Activated T-helper 1 cell treated with Interleukin-2 at 50 U/mL for 16 hours (primary cell): ENCODE measurements at places on chromosomes 11 and 22.

DNA sequence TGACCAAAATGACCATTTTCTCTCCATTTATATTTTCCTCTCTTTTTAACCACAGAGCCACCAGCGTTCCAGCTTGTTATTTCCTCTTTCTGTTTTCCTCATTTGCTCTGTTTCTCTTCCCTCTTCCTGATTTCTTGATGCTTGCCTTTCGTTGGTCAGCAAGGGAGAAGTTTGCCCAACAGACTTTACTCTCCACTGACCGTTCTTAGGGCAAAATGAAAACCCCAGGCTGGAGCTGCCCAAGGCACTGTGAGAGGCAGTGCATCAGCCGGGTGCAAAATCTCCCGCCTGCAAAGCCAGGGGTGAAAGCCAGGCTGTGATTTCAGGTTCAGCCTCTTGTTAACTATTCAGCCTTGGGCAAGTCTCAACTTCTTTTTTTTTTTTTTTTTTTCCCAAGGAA, 26.1 kb upstream of the APLP2 start:
- DNase-seq: no peak

DNA sequence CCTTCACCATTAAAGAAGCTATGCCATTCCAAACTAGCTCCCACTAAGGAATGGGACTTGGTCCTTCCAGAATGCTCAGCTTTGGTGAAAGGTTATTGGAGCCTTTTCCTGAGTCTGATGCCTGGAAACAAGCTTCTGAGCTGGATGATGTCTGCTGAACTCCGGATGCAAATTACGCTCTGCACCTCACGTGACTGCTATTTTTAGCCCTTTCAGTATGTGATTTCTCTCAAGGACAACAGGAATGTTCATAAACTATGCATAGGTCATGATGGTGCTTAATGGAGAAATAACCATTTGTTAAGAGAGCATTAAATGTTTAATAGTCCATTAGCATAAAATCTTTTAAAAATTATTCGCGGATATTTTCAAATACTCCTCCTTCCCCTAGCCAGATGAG, 631.4 kb upstream of the KIRREL3 start:
- DNase-seq: no peak

DNA sequence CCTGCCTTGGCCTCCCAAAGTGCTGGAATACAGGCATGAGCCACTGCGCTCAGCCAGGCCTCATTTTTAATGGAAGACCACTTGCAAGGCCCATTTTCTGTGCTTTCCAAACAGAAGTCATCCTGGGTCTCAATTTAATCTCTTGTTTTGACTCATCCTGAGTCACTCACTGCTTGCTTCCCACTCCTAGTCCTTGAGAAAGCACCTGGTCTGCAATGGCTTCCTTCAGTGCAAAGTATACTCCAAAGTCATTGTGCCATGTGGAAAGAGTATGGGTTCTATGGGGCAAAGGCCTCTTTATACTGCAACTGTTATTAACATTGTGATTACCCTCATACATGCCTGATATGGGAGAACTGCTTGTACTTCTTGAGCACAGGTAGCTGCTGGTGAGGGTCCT, 18.3 kb upstream of the SLC5A1 start:
- no peak for DNase-seq

- no peak for DNase-seq
Observed at GRCh38 chr11:56889986-56890385, 98.7 kb upstream of the OR5AK2 start.

DNA sequence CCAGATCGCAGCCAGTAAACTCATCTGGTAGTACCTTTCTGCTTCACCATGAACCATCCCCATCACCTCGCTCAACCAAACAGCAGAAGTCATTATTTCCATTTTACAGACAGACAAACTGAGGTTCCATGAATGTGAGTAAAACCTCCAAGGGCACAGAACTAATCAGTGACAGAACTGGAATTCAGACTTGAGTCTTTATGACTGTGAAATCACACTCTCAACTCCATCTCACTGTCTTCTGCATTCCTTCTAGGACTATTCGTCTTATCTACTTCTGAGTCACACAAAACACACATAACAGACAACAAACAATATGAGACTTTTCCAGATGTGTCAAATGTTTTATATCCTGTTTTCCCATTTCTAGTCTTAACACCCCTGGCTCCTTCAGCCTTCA, 9.3 kb upstream of the NUP50 start:
- no peak for DNase-seq

DNA sequence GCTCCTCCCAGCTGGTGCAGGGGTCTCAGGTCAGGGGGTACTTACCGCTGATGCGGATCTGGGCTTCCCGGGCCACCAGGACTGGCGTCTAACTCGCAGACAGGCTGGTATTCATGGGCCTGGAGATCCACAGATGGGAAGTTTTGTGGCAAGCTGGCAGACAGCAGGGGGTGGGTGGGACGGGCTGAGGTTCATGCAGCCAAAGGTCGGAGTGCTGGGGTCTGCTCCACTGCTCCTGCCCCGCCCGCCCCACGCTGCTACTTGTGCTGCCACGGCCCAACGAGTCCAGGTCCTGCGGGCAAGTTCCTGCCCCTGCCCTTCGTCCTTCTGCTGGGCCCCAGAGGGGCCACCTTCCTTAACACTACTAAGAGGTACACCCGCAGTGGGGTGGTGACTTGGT, 3.1 kb downstream of the ACY3 start:
- no peak for DNase-seq

DNA sequence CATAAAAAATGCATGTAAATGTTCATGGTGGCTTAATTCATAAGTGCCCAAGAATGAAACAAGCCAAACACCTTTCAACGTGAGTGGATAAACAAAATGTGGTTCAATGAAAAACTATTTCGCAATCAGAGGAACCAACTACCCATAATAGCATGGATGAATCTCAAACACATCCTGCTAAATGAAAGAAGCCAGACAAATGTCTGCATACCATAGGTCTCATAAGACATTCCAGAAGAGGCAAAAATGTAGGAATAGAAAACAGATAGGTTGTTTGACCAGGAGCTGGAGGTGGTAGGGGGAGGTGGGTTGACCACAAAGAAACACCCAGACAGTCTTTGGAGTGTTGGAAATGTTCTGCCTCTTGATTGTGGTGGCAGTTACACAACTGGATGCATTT, 13.2 kb upstream of the OSBPL5 start:
- no peak for DNase-seq

GRCh38 chr11:27353593-27354358, 9.2 kb downstream of the CCDC34 start:
- no peak for DNase-seq

GRCh38 chr11:69674267-69674885, 777 bp downstream of the LTO1 start:
- no peak for DNase-seq

DNA sequence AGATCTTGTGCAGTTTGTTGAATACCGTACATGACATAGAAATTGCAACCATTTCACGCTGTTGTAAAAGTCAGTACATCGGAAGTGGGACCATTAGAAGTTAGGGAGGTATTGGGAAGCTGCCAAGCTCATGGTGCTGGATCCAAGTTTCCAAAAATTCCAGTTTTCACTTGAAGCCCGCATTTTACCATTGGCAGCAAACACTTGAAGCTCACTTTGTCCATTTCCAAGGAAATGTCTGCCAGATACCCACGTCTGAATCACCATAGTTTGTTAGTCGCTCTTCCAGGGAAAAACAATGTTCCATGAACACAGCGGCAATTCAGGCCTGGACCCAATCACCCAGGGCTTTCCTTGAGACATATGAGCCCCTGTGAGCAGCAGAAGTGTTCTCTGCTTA, 22.6 kb upstream of the PARVB start:
- DNase-seq: no peak

DNA sequence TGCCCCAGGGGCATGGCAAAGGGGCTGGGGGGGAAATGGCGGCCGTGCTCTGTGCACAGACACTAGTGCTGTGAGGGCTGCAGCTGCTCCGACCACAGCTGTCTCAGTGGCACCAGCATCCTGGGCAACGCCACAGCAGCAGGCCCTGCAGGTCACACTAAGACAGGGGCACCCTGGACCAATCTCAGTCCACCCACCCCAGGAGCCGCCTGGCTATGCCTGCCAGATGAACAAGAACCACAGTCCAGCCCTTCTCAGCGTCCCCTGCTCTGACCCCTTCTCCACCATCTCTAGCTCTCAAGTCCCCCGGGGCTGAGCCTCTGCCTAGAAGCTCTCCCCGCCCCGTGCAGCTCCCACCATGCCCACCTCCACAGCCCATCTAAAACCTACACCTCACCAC, 16.5 kb downstream of the TUBGCP6 start:
- DNase-seq: no peak

GRCh38 chr22:46535876-46536536, 1.4 kb downstream of the CELSR1 start:
- DNase-seq: no peak

DNA sequence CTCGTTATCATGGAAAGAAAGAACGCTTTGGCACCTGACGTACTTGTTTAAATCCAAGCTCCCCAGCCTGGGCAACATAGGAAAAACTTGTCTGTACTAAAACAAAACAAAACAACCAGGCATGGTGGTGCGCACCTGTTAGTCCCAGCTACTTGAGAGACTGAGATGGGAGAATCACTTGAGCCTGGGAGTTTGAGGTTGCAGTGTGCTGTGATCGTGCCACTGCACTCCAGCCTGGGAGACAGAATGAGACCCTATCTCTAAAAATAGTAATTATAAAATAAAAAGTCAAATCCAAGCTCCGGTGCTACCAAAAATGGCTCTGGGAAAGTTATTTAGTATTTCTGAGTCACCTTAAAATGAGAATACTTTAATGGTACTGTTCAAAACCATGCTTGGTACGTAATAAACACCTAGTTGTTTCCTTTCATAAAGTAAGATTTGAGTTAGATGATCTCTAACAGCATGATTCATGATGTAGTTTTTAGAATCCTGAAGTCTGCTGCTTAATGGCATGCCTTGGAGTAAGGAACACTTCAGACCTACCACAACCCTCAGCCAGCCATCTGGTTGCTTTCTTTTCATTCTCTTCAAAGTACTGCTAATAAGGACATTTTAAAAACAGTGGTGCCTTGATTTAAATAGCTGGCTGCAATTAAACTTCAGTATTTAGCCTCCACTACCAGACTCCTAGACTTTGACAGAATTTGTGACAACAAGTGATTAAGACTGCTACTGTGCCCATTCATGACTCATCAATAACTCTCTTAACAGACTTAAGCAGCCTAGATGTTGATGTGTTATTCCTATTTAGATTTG, 8.4 kb downstream of the PPME1 start:
- DNase-seq: no peak

DNA sequence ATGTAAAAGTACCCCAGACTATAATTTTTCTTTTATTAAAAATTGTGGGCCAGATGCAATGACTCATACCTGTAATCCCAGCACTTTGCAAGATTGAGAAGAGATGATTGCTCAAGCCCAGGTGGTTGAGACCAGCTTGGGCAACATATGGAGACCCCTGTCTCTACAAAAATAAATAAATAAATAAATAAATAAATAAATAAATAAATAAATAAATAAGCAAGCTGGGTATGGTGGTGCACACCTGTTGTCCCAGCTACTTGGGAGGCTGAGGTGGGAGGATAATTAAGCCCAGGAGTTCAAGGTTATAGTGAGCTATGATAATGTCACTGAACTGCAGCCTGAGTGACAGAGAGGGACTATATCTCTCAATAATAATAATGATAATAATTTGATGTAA, 66.1 kb upstream of the CCDC179 start:
- DNase-seq: no peak

DNA sequence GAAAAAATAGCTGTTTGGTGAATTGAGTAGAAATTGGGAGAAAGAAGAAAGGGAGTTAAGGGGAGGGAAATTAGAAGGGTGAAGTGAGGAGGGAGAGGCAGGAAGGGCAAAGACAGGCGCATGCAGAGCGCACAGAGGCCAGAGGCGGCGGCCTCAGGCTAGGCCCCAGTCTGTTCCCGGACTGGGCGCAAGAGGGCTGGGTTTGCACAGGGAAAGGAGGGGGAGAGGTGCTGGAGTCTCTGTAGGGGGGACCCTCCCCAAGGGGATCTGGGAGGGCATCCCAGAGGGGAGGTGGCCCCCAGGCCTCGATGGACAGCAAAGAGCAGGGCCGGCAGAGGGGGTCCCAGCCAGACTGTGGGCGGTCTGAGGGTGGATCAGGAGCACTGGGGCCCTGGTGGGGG, 1.3 kb upstream of the FLRT1 start:
- no peak for DNase-seq

DNA sequence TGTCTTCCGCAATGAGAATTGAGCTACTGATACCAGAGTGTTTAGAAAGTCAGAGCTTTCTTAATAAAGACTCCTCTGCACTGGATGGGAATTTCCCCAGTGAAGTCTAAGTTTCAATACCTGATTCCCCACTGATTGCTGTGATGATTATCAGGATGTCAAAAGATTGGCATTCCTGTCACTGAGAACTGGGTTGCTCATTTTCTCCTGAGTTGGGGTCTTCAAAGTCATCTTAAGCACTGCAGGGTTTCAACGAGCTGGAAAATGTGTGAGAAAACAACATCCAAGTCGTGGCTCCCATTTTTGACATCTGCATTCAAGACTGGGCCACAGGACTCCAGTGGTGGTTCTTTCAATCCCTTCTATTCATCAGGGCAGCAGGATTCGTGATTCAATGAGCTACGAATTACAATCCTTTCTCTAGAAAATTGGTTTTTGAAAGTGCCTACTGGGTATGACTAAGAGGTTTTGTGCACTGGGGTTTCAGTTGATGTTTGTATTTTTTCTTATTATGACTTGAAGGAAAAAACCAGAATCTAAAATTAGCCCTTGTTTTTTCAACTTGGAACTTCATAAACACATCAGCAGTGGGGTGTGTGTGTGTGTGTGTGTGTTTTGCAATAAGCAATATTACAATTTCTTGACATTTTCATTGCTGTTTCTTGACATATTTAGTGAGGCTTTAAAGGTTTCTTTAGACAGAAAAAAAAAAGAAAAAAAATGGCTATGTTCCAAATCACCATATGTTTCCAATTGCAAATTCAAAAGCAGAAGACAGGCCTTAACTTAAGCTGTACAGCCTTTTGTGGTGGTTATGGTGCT, 233.0 kb downstream of the FAM76B start:
- DNase-seq: no peak

DNA sequence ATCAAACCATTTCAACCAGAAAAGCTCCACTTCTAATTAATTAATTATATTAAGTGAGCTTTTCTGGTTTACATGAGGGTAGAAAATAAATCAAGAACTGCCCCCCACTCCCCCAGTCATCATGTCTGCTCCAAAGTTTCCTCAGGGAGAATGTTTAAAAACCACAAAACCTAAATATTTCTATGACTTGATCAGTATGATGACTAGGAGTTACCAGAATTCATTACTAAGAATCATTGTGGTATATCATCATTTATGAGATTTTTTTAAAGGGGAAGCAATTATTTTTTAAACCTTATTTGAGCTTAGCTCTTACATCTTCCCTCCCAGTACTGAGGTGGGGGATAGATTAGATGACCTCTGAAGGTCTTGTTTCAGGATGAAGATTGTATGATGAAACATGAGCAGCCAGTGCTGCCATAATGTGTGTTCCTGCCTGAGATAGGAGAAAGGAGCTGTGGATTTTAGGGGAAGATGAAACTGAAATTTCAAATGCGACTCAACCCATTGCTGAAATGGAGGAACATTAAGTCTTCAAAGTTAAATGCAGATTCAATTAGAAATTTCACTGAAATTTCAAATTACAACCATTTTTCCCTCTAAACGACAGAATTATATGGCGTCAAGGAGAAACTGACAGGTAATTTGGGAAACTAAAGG, 401.3 kb upstream of the CADM1 start:
- no peak for DNase-seq
